ENCODE measurements at places on chromosomes 5 and 9. TPM values are rescaled to one million over a fixed set of nuclear protein-coding genes. Genes with fewer than 3 reads are reported as not detected.

COL27A1 gene
- 7.5 TPM for total RNA-seq

IL9 gene
- total RNA-seq = not detected

MLANA gene
- total RNA-seq = not detected

GRCh38 chr5:89983216-89983615 is 426.3 kb downstream of the CETN3 start:
- no peak for DNase-seq

GRCh38 chr5:19169426-19169825 is 818.6 kb downstream of the CDH18 start:
- no peak for DNase-seq

DNA sequence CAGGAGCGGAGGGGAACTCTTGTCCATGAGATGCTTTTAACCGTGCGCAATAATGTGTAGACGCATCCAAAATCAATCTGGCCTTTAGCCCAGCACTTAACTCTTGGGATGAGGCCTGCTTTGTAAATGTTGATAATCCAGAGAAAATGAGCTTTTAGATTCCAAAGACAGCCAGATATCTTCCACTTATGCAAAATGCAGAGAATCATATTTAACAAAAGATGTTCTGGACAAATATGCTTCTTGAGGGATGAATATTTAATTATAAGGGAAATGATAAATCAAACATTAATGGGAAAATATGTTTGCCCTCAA is 5.6 kb downstream of the S1PR3 start:
- DNase-seq = no peak

DNA sequence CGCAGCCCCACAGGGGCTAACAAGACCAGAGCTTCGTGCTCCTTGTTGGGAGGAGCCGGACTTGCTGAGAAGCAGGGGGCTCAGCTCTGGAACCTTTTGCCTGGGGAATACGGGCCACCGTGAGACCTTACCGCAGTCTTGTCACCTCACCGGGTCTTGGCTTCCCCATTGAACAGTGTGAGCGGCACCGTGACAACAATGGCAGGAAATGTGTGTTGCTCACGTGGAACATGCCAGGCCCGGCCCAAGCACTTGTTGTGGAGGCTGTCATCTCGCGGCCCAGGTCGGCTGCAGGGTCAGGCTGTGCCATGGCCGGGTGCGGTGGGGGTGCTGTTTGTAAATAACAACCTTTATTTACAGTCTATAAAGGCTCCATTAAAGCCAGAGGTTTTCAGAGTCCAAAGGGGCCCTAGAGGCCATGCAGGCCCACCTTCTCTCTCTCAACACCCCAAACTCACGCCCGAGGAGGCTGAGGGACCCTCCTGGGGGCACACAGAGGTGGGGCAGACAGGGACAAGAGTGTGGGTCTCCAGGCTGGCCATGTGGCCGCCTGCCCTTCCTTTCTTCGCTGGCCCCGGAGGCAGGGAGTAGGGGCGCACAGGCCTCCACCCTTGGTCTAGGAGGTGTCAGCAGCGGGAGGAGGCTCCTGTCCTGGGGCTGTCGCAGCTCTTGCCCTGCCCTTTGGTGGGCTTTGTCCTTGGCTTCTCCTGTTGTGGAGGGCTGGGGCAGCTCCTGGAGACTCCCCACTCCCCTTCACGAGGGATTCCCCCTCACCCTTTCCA is 79.7 kb downstream of the TSPAN17 start:
- no peak for DNase-seq

DNA sequence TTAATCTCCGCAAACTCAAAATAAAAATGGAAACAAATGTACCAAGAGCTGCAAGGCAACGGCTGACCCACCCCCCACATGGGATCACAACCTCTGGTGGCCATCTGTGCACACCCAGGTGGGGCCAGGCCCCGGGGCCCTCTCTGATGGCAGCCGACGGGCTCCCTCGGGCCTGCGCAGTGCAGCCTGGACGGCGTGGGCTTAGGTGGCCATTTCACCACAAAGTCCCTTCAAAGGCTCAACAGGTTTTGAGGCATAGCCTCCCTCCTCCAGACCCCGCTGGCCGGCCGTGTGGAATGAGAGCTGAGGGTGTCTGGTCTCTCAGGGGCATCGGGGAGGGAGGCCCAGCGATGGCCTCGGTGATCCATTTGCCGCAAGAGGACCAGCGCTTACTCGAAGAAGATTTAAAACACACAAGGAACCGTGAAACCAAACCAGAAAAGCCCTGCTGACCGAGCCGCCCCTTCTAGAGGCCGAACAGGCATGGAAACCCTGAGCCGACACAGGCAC is 42.7 kb upstream of the CEP72 start:
- no peak for DNase-seq

CER1 gene
- not detected for total RNA-seq

DNA sequence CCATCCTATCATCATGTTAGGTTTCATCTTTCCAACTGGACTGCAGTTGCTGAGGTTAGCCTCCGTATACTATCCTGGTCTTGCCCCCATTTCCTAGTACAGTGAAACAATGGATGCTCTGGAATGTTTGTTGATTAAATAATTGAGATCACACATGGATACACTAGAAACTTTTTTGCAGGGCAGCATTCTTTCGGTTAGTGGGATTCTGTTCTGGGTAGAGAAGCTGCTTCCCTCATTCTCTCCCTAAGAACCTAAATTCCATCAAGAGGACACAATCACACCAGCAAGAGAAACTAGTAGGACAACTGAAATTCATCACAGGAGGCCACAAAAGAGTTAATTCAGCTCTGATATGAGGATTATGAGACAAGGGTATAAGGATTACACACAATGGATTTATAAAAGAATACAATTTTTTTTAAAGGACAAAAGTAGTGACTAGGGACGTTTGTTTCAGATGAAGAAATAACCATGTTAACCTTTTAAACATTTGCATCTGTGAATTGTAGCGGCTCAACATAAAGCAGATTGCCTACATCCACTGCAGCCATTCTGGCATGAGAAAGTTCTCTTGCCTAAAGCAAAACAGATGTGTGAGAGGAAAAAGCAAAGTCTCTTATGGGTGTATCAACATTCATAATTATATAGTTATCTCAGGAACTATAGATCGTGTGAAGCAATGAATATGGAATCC is 162.7 kb upstream of the LHFPL2 start:
- DNase-seq = no peak
